ENCODE measurements at places on chromosomes 12 and 14.
A peak's percentile ranks its signal among the peaks of the same experiment; 100 is the strongest.

GRCh38 chr12:127304751-127305725 lies 961.9 kb upstream of the TMEM132C start:
- no peak for DNase-seq

GRCh38 chr12:1949771-1950470 lies 31.5 kb upstream of the CACNA2D4 start:
- DNase-seq = no peak

DNA sequence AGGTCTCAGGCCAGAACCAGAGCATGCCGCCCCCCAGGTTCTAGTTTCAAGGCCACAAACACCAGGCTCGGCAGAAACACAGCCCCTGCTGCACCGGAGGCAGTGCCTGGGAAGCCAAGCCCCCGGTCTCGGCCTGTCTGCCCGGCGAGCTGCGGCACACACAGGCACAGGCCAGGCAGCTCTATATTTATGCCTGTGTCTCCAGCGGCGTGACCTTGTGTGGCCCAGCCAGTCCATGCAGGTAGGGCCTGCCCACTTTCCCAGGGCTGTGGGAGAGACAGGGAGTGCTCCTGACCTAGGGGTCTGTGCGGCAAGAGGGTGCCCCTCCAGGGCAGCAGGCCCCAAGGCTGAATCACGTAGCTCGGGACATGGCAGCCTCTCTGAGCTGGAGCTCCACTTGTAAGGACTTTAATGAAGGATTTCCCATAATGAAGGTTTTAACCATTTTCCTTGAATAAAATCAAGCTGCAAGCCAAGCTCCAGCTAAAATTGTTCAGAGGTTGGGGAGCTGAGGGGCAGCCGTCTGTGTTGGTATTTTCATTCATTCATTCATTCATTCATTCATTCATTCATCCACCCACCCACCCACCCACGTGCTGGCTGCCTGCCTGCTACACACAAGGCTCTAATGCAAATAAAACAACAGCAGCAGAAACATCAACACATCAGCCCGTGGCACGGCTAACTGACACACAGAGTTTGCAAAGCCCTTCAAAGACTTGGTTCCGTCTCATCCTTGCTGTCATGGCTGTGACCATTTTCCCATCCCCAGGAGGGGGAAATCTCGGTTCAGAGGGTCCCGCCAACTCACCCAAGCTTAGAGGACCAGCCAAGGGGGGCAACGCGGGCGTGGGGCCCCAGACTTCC lies 92.0 kb downstream of the RFLNA start:
- DNase-seq = no peak

GRCh38 chr14:103531421-103532215 lies 2.6 kb downstream of the TRMT61A start:
- no peak for DNase-seq

DNA sequence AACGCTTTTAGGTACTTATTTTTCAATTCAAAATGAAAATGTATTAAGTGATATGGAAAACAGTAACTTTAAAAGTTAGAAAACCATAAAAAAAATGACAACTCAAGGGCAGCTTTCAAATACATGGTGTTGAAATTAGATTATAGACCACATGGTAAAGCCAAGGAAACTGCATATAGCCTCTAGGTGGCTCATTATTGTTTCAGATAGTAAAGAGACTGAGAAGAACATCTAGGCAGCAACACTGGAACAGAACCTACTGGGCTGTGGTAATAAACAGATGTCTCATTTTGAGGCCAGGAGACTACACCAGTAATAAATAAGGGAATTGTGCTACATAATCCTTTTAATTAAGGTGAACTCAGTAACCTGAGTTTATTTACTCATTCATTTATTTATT lies 13.0 kb downstream of the FBXO33 start:
- no peak for DNase-seq

- no peak for DNase-seq
Observed at GRCh38 chr12:71476513-71476912, 36.9 kb downstream of the LGR5 start.

GRCh38 chr14:72738161-72738611 lies 155.7 kb downstream of the DPF3 start:
- DNase-seq = no peak

DNA sequence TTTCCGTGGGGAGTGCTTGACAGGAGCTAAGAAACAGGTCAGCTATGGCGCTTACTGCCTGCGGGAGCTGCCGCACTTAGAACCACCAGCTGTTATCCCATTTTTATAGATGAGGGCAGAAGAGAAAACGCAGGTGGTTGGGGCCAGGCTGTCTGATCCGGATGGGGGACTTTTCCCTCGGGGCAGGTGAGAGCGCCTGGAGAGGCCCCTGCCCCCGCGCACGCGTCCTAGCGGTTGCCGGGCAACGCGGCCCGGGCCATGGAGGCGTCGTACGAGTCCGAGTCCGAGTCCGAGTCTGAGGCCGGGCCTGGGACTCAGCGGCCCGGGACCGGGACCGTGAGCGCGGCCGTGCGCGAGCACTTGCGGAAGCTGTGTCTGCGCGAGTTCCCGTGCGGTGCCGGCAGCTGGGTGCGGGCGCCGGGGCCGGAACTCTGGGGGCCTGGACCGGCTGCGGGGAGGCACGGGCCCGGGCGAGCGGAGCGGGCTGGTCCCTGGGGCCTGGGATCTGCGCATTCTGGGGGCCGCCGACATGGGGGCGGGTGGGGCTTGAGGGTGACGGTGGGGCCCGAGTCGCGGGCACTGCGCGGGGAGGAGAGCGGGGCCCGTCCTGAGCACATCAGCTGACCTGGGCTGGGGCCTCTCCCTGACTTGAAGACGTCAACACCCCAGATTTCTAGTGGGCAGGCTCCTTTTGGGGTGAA lies at the start of gene LRRC43:
Gene LRRC43, plus strand, starts transcription at position 237 of the 701 bp plus-strand sequence. Its CDS starts 22 bp downstream, at position 259.
- DNase-seq = peak; percentile 32

DNA sequence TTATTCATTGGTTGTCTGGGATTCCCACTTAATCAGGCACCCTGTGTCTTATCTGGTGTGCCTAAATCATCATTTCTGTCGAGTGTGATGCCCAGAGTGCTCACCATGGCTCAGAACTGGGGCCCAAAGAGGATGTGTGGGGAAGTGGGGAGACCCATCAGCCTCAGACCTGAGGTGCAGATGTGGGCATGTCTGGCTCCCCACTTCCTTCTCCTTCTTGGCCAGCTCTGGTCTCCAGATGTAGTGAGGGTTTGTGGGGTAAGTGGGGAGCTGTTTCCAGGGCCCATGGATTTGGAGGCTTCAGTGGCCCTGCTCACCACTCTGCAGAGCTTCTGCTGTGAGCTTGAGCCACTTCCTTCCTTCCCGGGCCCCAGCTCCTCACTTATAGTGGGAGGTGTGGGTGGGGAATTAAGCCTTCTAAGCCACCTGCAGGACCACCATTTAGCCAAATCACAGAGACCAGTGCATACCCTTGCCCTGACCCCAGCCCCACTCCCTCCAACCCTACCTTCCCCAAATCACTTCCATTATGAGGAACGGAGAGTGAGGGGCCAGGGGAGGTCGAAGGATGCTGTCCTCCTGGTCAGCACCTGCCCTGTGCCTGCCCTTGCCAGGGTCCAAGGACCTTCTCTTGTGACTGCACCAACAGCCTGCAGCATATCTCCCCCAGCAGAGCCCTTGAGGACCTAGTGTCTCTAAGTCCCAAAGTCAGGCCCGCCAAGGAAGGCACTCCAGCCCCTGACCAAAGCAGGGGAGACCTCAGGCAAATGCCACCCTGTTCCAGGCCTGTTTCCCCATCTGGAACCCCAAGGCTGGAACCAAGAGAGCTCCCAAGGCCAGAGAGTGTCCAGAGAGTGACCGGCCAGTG lies 278.2 kb upstream of the RTL1 start:
- DNase-seq = no peak

DNA sequence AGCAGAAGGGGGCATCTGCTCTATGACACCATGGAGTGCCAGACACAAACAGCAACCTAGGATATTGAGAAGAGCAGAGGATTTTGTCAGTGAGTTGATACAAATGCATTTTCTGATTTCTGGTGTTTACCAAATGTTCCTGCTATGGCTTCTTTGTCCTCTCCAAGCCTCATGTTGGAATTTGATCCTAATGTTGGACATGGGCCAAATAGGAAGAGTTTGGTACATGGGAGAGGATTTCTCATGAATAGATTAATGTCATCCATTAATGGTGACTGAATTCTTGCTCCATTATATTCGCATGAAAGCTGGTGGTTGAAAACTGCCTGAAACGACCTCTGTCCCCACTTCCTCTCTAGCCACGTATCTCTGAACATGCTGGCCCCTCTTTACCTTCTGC lies 1002.2 kb upstream of the FLRT2 start:
- no peak for DNase-seq

DNA sequence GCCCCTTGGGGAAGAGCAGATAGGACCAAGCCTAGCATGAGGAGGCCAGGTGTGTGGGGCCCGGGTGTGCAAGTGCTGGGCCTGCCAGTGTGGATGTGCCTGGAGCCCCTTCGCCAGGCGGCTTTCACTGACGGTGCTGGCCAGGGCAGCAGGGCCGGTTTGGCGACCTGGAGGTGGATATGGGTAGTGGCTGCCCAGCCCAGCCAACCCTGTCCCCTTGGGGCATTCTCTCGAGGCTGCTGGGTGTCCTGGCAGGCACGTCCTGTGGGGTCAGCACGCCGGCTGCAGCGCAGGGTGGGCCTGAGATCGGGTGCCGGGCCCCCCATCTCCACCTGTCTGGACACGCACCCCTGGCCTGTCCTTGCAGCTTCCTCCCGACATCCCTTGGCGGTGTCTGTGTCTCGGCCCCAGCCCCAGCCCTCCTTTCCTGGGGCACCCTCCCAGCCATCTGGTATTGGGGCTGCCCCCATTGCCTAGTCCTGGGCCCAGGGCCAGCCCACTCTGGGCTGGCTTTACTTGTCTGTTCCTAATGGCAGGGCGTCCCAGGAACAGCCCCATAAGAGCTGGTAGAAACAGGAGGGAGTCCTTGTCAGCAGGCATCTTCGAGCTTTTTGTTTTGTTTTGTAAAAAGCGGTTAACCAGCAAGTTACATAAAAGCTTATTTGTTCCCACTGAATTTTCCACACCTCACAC lies 7.2 kb upstream of the CRIP2 start:
- DNase-seq = no peak

DNA sequence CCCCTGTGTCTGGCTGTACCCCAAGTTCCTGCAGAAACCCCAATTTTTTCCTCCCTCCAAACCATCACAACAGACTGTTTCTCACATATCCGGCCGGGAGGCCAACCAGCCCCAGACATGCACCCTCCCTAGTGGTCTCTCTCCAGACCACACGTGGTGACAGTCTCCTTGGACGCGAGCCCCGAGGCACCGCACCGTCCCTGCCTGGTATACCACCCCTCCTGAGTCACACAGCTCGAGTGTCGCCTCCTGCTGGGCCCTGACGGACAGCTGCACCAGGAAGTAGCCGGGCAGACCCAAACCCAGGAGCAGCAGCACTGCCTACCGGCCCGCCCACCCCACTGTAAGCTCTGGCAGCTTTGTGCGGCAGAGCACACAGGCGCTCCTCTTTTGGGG lies 97.4 kb downstream of the RFLNA start:
- DNase-seq = peak; percentile 35

DNA sequence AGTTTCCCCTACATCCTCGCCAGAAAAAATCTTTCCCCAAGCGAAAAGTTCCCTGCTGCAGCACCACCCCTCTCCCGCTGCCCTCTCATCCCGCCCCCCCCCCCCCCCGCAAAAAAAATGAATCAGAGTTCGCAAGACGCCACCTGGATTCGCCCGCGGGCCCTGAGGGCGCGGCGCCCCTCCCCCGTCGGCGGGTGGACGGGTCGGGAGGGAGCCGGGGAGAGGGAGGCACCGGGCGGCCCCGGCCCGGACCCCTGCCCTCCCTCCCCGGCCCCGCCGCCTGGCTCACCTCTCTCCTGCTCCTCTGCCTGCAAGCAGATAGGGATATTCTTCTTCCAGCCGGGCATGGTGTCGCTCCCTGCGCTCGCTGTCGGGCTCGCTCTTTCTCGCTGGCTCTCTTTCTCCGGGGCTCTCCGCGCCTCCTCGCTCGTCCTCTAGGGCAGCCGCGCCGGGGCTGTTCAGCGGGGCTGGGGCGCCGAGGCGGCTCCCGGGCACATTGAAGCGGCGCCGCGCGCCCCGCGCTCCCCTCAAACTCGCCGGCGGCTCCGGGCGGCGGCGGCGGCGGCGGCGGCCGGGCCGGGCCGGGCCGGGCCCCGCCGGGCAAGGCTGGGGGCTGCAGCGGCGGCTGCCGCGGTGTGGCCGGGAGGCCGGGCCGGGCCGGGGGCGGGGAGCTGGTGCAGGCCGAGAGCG lies 200.3 kb upstream of the CAND1 start:
- DNase-seq = peak; percentile 53

DNA sequence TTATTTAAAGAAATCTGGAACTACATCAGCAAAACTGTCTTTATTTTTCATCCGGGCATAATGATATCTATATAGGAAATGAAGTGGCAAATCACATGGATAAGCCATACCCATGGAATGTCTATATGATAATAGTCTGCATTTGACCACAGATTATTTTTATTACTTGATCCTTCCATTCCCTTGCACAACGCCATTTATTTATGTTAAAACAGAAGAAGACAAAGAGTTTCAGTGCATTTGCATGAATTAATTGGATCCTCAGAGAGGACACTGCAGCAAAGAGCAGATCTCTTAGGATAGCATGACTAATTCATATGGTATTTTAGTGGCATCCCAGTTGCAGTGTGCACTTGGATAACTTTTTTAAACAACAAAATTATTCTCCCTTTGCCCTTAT lies 345.0 kb downstream of the CCDC91 start:
- no peak for DNase-seq

DNA sequence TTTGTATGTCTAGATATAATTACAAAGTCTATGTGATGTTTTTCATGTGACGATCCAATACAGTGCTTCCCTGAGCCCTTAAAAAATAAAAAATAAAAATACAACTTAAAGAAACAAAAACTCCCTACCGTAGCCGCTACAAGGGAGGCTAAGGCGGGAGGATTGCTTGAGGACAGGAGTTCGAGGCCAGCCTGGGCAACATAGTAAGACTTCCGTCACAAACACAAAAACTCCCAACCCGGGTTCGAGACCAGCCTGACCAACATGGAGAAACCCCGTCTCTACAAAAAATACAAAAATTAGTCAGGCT lies 669 bp upstream of the CDKN3 start:
- DNase-seq = no peak

DNA sequence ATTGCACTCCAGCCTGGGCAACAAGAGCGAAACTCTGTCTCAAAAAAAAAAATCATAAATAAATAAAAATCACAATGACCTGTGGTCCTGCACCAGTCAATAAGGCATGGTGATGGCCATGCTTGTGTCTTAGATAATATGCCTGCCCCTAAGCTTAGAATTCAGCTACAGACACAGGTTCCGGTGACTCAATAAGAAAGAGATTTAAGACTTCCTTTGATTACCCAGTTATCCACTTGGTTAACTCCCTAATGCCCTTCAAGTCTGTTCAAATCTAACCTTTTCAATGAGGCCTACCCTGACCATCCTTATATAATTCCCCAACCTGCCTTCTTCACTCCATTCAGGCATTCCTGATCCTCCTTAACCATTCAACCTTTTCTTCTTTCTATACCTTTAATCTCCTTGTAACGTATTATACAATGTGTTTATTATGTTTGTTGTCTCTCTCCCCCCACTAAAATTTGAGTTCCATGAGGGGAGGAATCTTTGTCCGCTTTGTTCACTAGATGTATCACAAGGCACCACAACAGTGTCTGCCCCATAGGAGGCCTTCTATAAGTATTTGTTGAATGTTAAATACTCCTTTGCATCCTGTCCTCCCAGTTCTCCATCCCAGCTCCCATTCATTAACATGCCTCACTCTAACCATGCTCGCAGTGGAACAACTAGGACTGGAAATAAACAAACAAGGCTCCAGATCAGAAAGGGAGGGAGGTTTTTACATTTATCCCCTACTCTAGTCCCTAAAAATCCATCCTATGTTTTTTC lies 8.9 kb downstream of the MAP4K5 start:
- DNase-seq = no peak

- no peak for DNase-seq
Observed at GRCh38 chr14:35499180-35499579, 34.8 kb upstream of the INSM2 start.

- no peak for DNase-seq
Observed at GRCh38 chr14:64364907-64365306, 23.2 kb upstream of the MTHFD1 start.

Data from activated CD4-positive, alpha-beta T cell treated with anti-CD3 and anti-CD28 coated beads for 48 hours (primary cell).